ENCODE measurements at places on chromosomes 3 and 15. TPM values are rescaled to one million over a fixed set of nuclear protein-coding genes. Genes with fewer than 3 reads are reported as not detected.

GP5 gene
- 0.40 TPM for polyA plus RNA-seq

DNA sequence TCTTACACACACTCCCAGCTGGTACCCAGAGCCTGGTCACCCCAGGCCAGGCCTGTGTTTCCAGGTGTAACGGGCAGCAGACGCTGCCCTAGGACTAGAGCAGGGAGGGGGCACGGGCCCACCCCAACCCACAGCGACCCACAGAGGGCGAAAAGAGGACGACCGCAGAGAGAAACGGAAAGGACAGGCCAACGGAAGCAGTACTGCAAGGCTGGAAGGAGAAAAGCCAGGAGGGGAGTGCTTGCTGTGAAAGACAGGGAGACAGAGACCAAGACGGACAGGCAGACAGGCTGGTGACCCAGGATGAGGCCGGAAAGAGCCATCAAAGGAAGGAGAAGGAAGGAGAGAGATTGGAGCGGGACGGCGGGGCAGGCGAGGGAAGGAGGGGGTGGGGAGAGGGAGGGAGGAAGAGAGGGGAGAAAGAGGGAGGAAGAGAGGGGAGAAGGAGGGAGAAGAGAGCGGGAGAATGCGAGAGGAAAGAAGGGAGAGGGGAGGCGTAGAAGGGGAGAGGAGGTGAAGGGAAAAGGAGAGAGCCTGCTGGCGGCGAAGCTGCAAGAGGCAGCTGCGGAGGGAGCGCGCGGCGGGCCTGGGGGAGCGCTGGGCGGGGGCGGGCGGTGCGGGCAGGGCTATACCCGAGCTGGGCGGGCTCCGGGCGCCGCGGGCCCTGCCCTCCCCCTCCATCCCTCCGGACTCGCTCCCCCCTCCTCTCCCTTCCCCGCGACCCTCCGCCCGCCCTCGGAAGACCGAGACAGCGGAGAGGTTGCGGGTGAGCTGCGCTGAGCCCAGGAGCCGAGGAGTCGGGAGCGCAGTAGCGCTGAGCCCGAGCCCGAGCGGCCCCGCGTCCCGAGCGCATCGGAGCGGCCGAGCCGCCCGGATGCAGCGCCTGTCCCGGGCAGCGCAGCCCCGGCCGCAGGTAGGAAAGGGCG lies at the start of gene SLC6A1:
Gene SLC6A1 (plus strand): TSS at position 732 of the 926 bp plus-strand sequence. CDS start 24,464 bp downstream, outside the sequence.
- no peak for DNase-seq

DNA sequence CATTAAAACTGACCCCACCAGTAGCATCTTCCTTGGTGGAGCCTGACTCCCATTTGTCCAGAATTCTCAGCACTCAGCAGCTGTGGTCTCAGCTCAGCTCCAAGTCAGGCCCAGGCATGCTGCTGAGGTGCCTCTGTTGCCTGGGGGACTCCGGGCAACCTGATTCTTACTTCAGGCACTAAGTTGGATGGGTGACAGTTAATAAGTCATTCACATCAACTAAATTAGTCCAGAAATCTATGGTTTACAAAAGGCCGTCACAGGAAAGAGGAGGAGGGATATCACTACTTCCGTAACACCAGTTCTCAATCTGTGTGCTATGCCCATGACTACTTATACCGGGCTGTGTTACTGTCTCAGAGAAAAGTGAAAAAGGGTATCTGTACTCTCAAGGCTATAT lies 310.2 kb downstream of the SATB1 start:
- DNase-seq = no peak

- peak; percentile 54 for DNase-seq
These were observed 48.4 kb downstream of the GOLIM4 start for GRCh38 chr3:168047190-168047795.

Data from right renal pelvis (tissue), 4 donors.